ENCODE measurements at places on chromosomes 6 and 20.
A peak's percentile ranks its signal among the peaks of the same experiment; 100 is the strongest.

DNA sequence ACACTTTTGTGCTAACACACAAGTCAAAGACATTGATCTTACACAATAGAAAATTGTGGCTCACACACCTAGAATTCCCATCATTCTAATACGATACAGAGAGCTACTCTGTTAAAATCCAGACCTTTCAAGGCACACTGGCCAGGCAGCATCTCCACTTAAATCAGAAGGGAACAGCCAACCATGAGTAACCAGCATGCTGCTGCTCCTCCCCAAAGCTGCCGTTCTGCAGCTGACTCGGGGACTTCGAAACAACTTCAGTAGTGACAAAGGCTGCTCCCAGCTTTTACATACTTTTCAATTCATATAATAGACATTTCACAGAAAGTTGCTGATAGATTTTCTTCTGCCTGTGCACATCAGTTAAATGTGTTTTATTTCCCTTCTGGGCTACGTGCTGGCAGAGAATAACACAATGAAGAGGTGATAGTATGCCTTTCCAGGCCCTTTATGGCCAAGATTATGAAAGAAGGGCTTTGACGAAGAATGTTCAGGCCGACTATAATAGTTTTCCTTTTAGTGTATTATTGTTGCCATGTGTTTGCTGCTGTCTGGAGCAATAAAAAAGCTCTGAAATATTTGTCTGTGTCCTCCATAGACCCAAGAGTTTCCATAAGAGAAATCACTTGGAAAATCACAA lies 159.0 kb downstream of the GMDS start:
- DNase-seq: peak; percentile 16

DNA sequence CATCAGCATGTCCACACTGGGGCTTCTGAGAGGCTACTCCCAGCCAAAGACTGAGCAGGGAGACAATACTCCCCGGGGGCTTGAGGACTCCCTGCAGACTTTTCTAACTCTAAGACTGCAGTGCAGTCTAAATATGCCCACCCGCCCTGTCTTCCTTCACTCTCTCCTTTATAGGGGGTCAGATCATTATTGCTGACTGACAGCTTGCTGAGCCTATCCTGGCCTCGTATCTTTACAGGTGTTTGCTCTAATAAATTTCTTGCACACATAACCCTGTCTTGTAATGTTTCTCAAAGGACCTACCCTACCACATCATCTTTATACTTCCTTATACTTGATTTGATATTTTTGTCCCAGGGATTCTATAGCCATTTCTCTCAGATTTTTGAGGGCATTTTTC lies 39.4 kb upstream of the MOCS1 start:
- no peak for DNase-seq

GRCh38 chr6:38976801-38977500 lies 71.6 kb upstream of the GLP1R start:
- no peak for DNase-seq

DNA sequence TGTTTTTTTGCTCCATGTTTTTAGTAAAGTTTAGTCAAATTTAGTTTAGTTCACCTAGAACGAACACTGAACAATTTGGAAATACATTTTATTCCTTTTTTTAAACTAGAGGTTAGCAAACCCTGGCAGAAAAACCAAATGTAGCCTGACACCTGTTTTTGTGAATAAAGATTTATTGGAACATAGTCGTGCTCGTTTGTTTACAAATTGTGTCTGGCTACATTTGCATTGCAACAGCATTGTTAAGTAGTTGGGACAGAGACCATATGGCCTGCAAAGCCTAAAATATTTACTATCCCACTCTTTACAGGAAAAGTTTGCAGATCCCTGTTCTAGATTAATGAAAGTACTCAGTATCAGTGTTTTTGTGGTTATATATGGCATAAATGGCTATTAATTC lies 56.9 kb downstream of the CD109 start:
- no peak for DNase-seq

DNA sequence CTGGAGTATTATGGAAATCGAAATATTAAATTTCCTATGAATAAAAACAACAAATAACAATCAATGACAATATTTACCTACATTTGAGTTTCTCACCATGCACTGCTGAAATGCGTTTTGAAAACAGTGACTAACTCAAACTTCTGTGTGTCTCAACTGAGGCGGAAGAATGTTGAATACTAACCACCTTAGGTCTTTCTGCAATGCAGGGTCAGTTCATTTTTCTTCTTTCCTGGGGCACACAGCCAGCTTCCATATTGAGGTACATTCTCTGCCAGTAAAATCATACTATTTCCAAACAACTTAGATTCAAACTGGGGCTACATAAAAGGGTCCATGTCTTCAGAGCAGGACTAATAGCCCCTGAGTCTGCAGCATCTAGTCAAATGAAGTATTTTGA lies 310.1 kb downstream of the UTRN start:
- no peak for DNase-seq

DNA sequence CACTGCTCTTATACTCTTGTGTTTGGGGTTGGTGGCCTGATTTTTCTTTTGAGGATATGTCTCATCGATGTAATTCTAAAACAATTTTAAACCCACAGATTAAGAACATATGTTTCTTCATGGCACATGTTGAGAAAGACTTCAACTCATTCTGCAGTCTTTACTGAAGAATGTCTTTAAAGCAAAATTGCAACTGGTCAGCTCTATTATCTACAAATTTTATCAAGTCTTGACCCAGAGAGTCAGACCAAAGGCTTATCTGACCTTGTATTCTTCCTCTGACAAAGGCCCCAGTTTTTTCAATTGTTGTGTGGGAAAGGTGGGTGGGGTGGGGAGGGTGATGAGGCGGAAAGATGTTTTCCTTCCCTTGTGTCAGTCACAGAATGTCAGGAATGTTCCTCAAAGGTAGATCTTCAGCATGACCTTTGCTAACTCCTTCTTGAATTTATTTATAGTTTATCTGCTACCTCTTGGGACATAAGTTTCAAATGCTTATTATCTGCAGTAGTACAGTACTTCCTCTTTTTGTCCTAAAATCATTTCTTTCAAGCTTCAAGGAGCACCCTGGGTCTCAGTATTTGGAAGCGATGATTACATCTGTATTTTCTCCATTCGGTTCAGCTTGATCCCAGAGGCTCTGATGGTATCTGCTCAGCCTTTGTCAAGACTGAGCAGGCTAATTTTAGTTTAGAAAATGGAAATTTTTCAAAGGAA lies 63.2 kb upstream of the TIAM2 start:
- peak; percentile 82 for DNase-seq

DNA sequence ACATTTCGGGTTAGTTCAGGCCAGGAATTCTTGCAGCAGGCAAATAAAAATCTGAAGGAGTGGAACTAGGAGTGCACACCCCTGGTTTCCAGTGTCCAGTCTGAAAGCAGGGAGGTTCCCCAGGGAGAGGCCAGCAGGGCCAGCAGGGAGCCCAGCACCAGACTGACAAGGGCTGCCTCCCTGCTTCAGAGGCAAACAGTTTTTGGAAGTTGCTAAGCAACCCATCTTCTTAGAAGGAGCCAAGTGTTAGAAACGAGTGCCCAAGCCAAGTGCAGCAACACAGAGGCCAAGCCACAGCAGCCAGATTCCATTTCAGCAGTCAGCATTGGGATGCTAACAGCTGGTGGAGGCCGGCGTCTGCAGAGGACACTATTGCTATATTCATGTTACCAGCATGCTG lies 179.1 kb downstream of the SYNDIG1 start:
- DNase-seq: peak; percentile 52

DNA sequence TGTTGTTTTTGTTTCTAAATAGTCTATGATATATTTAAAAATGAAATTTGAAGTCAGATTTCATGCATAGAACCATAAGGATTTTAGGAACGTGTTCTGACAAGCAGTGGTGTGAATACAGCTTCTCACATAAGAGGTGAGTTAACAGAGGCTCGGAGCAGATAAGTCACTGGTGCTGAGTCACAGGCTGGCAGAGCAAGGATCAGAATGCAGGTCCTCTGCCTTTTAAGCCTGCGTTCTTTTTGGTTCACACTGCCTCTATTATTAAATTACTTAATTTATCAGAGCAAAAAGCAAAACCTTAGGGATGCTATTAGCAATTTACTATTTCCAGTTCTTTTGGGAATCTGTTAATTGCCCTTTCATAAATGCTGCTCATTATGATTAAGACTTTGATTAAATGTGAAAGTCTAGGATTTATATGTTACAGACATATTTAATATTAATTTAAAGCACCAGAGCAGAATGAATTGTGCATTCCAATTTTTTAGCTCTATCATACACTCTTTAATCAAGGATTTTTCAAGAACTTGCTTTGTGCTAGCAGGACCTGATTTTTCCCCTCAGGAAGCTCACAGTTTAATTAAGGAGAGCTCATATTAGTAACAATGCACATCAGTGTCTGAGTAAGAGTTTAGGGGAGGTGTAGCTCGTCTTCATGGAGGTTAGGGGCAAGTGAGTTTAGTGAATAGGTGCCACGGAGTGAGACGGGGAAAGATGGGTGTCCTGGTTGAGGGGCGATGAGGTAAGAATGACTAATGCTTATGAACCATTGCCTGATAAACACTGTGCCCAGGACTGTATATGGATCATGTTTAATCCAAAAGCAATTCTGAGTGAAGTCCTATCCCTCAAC lies 212.7 kb upstream of the AGPAT4 start:
- DNase-seq: peak; percentile 78

DNA sequence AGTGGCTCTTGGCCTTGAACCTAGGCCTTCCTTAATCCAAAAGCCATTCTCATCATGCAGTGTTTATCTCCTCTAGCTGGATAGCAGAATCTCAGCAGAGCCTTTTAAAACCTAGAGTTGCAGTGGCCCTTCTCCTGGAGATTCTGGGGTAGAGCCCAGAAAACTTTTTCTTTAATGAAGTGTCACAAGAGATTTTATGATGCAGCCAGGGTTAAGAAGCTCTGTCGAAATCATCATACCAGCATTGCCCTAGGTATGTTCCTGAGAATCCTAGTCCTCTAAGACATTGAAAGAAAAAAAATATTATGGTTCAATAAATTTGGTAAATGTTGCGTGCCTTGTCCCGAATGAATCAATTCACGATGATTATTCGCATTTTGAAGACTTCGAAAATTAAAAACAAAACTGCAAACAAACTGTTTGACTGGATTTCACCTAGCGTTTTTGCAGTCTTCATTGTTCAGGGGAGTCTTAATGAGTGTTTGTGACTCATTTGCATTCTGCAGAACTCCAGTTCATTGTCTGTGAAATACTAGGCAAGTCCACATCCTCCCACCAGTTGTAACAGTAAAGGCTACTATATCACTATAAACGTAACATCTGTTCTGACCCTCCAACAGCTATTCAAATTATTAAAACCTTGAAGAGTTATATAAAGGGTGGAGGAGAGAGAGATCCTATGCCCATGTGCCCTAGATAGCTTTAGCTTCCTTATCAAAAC lies 198.6 kb downstream of the UST start:
- peak; percentile 39 for DNase-seq

DNA sequence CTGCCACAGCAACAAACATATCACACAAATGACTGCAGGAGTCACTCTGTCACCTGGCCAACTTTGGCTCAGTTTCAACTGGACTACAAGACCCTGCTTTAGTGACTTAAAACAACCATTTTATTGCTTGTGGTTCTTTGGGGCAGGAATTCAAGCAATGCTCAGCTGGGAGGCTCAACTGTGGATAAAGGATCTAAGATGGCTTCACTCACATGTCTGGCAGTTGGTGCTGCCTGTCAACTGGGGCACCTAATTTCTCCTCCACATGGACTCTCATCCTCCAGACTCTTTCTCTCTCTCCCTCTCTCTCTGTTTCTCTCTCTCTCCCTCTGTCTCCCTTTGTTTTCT lies 2.8 kb upstream of the EPB41L2 start:
- DNase-seq: no peak

DNA sequence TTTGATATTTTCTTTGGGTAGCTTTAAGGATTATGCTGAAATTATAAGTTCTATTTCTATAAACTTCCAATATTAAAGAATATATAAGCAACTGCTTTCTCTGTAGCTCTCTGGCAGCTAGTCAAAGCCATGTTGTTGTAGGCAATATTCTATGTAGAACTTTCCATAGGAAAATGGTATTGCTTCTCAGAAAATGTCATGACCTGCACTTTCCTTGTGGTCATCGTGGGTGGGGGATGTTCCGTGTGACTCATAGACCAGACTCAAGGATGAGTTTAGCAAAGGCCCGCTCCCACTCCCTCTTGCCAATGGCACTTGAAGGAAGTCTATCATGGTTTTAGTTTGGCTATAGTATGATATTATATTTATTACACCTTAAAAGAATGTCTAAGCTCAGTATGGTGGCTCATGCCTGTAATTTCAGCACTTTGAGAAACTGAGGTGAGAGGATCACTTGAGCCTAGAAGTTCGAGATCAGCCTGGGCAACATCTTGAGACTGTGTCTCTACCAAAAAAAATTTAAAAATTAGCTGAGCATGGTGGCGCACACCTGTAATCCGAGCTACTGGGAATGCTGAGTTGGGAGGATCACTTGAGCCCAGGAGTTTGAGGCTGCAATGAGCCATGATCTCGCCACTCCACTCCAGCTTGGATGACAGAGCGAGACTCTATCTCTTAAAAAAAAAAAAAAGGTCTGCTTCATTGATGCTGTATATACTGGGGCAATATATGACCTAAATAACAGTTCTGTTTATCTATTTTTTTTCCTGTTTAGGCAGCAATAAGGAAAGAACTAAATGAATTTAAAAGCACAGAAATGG lies 36.6 kb upstream of the LTV1 start:
- DNase-seq: peak; percentile 86

GRCh38 chr20:53611449-53611894 lies 17.8 kb upstream of the ZNF217 start:
- peak; percentile 97 for DNase-seq
